HS-5 (cell line): ENCODE measurements at places on chromosomes 7 and 10.

DNA sequence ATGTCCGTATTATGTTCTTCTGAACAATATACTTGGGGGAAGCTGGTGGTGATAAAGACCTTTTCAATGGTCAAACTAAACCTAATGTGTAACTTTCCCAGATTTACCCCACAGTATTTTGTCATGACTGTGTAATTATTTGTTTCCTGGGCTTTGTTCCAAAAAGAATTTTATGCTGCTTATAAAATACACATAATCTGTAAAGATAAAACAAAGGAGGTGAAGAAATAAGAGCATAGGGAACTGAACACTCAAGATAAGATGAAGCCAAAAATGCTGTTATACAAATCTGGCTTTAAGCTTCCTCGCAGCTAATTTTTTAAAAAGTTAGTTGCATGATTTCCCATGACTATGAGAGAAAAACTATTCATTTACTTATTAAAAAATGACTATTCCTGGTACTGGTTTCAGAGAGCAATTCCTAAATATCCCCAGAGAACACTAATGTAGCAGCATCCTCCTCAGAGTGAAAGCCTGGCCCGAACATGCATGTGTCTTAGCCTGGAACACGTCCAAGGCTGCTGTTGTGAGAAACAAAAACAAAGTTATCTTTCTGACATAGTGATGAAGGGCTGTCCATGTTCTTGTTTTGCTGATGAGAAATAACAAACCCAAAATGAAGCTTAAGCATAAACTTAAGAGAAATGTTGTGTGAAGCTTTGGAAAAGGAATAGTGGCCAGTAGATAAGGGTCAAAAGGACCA is 33.9 kb downstream of the MALSU1 start:
- DNase-seq, result no peak

DNA sequence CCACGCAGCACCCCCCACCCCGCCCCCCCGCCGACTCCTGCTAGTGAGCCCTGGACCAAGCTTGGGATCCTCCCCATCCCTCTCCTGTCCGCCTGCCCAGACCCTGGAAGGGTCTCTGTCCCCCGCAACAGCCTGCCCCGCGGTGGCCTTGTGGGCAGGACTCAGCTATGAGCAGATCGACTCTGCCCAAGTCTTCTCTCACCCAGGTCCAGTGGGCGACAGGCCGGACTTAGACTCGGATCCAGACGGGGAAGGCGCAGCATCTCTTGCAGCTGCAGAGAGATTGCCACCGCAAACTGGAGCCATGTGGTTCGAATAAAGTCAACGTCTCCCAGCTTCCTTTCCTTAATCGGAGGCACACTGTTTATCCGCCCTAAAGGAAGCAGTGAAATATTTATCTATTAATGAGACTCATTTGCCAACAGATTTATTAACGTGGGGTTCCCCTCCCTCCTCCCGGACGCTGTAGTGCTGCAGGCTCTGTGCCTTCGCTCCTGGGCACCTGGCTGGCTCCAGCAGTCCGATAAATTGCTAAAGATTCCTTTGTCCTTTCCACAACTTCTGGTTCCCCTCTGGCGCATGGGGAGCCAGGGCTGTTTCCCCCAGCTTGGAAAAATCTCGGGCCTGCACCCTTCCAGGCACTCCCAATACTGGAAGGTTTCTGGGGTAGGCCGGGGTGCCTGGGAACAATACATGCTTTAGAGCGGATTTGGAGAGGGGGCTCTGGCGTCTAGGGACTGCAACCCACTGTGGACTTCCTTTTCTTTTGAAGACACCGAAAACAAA is 634 bp upstream of the HOXA7 start:
- no peak for DNase-seq

- DNase-seq, result no peak
Observed at GRCh38 chr10:59905731-59906416, 482 bp downstream of the CCDC6 start.

DNA sequence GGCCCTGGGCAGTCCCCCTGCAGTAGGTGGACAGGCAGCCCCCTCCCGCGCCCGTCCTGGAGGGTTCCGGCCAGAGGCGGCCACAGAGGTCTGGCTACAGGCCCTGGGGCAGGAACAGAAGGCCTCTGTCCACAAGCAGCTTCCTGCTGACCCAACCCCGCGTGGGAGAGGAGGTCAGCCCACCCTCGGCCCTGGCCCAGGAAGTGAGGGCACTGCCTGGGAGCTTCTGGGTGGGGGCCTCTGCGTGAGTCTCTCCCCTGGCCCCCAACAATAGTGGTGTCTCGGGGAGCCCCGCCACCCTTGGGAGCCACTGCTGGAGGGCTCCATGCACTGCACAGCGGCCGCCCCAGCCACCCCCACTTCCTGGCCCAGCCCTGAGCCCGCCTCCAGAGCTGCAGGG is 4.7 kb downstream of the MICALL2 start:
- DNase-seq, result no peak

GRCh38 chr7:157540606-157541294 is 203.9 kb downstream of the DNAJB6 start:
- DNase-seq, result no peak

DNA sequence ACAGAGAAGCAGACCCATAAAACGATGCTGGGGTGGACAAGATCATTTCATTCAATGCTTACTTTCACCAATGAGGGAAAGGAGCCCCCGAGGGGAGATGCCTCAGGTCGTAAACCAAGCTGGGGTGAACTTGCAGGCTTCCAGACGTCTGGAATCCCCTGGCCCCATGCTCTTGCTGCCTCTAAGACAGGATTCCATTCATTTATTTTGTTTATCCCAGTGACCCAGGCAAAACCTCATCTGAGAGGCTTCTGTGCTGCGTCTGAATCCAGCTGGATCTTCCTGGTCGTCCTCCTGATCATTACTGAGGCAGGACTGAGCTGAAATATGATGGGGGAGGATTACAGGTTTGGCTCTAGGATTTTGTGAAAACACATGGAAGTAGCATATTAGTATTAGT is 182.9 kb downstream of the MYOF start:
- no peak for DNase-seq

- peak; percentile 34 for DNase-seq
Observed at GRCh38 chr10:86440874-86441843, 74.6 kb upstream of the GRID1 start.

GRCh38 chr7:36607721-36608095 is 116.6 kb downstream of the AOAH start:
- DNase-seq, result no peak

DNA sequence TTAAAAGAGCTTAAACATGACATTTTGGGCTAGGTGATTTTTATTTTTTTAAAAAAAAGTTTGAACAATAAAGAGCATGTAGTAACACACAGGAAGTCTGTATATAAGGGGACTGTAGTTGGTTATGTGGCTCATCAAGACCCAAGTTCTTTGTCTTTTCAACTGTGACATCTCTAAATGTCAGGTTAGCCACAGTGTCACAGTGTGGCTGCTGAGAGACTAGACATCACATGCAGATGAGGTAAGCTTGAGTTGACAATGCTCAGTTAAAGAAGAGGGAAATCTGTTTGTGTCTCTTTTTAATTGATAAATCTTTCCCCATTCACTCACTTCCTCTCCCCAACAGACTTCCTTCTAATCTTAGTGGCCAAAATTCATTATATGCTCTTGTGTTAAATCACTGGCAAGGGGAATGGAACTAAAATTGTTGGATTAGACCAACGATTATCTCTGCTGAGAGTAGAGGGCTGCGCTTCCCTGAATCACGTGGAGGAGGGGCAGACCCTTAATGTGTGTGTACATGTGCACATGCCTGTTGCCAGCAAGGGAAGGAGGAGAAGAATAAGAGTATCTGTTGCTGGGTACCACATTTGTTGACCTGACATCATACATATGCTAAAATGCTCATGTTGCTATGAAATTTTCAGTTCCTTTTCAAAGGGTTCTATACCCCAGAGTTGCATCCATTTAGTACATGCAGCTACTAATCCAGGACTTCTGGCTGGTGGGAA is 78.3 kb downstream of the MMRN2 start:
- no peak for DNase-seq

DNA sequence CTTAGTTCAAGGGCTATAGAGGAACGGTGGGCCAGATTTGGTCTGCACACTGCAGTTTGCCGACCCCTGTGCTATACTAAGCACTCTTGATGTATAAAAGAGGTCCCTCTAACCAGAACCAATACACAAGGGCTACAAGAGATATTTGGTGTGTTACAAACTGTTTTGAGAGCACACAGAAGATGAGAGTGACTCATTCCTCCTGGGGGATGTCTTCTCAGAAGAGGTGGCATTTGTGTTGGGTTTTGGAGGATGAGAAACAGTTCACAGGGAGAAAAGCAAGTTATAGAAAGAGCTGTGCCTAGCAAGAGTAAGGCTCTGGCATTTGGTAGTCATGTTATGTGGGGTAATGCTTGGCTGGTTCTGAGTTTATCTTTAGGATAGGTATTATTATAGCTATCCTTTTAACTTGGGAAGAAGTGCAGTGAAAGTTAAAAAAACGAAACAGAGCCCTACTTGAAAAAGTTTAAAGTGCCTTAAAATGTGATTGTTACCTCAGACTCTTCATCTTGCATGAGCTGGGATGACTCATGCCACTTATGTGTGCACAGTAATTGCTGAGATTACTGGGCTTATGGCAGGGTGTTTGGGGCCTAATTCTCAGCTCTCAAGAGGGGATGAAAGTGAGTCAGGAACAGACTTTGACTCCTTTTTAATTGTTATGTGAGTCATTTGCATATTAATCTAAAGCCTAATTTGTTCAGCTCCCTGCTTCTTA is 160.4 kb downstream of the KIF20B start:
- DNase-seq, result peak; percentile 46

DNA sequence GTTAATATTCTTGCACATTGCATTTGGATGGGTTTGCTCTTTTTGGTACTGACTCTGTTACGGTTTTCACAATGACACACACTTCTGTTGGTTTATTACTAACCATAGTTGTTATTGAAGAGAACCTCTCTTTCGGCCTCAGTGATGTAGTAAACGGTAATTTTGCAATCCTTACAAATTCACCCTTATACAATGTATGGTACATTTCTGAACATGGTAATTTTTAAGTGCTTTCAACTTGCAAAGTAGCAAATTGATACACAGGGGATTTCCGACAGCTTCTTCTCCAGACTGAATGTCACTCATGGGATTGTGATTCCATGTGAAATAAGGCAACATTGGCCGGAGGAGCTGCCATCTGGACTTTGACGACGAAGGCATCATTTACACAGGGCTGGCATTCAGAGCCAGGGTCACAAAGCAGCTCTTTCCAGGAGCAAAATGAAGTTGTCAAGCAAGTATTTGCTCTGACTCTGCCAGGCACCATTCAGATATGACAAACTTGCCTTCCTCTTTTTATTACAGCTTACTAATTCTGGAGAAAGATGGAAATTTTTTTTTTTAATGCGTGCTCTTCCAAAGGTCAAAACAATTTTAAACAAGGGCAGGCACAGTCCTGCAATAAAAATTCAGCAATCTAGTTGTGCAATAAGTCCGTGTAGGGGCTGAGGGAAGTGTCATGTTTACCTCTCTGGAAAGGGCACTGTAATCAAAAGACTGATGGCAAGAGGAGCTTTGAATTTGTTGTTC is 711.5 kb upstream of the C7orf33 start:
- no peak for DNase-seq

DNA sequence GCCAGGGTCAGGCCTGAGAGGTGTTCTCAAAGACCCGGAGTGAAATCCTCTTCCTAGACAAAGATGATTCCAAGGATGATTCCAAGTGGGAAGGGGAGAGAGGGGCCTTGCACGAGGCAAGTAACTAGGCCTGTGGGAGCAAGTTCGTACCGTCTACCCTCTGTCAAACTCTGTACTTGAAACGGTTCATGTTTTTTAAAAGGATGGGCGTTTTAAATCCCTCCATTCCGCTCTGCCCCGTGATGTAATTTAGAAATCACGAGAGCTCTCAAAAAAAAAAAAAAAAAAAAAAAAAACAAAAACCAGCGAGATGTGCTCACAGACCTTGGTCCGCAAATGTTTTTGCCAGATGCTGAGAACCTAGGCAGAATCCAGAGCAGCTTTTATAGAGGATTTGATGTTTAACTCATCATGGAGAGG is 114.7 kb upstream of the CARD11 start:
- DNase-seq, result no peak

DNA sequence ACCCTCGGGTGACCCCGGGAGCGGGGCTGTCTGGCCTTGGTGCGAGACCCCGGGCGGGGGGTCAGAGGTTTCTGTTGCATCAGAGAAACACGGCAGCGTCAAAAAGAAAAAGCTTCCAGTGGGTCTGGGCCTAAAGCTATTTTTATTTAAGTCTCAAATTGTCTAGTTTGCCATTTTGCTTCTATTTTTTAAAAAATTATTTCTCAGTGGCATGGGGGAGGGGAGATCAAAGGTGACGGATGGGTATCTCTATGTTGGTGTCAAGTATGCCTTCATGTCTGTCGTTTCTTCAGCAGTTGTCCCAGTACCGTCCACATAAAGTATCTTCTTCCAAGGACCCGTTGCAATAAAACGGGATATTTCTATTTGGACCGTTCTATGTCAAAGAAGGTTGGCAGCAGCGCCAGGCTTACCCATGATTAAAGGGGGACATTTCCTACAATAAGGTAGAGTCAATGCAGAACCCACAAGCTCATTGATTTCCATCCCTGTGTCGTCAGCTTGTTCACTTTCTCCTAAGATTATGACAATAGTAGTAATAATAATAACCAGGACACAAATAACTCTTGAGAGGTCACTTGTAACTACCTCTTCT is 26.0 kb upstream of the VAX1 start:
- DNase-seq, result no peak
